ENCODE measurements at places on chromosomes 5 and 9.

- DNase-seq, result no peak
Observed at GRCh38 chr5:20323323-20323722, 335.3 kb upstream of the CDH18 start.

GRCh38 chr9:1536522-1537170 is 478.5 kb upstream of the SMARCA2 start:
- no peak for DNase-seq

DNA sequence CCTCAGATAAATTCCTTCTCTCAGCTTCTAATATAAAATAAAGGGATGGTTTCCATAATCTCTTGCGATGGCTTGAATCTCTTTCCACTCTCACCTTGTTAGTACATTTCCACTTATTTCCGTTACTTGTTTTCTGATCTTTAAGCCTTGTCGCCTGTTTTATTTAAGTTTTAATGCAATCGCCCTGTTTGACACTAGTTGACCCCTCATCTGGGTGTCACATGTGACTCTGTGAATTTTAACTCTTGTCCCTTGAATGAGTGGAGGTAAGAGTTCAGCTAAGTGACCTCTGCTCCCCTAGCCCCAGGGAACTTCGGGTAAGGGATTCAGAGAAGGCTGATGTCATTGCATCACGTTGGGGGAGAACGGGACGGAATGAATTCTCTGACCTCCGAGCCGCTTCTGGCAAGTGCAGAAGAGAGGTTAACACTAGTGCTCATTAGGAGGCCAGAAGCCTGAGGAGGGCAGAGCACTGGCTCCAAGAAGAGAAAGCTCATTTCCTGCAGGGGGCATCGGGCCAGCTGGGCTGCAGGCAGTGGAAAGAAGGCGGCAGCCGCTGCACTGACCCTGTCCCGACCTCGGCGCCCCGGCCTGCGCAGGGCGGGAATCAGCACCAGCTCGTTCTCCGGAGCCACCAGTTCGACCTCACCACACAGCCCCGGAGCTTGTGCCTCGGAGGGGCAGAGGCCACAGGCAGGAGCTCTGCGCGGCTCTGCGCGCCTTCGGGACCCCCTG is 569 bp downstream of the HINT2 start:
- DNase-seq, result peak; percentile 60

- DNase-seq, result no peak
Observed at GRCh38 chr5:91225848-91226686, 157.1 kb downstream of the ARRDC3 start.

DNA sequence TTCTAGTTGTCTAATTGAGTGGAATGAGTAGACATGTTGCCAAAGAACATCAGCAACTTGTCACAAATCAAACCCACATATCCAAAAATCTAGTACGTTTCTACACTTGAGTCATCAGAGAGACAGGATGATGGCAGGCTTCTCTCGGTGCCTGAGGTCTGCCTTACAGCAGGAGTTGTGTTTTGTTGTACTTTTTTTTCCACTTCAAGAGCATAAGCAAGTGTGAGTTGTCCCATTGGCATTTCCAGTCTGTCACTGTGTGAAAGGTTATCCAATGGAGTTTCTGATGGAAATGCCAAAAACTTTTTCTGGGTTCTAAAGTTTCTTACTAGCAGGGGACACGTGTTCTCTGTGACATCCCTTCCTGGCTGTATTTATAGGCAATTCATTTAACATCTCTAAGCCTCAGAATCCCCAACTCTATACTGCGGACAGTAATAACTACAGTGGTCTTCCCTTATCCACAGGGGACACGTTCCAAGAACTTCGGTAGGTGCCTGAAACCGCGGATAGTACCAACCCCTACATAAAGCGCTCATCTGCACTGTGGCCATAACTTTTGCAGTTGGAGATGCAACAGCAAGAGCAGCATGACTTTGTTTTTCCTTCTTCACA is 246.5 kb downstream of the SYK start:
- DNase-seq, result peak; percentile 71

DNA sequence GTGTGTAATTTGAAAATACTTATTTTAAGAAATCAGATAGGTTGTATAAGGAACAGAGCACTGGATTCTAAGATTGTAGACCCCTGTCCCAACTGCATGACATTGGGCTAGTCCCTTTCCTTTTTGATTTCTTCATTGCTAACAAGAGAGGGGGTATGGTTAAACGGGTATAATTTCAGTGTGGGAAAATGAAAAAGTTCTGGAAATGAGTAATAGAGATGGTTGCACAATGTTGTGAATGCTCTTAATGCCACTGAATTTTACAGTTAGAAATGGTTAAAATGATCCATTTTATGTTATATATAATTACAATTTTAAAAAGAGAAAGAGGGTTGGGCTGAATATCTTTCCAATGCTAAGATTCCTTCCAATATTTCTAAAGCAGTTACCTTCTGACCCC is 103.3 kb upstream of the LHFPL2 start:
- peak; percentile 57 for DNase-seq

GRCh38 chr9:16012621-16013020 is 459.8 kb downstream of the CCDC171 start:
- no peak for DNase-seq

GRCh38 chr5:174642816-174643405 is 81.5 kb upstream of the MSX2 start:
- no peak for DNase-seq

DNA sequence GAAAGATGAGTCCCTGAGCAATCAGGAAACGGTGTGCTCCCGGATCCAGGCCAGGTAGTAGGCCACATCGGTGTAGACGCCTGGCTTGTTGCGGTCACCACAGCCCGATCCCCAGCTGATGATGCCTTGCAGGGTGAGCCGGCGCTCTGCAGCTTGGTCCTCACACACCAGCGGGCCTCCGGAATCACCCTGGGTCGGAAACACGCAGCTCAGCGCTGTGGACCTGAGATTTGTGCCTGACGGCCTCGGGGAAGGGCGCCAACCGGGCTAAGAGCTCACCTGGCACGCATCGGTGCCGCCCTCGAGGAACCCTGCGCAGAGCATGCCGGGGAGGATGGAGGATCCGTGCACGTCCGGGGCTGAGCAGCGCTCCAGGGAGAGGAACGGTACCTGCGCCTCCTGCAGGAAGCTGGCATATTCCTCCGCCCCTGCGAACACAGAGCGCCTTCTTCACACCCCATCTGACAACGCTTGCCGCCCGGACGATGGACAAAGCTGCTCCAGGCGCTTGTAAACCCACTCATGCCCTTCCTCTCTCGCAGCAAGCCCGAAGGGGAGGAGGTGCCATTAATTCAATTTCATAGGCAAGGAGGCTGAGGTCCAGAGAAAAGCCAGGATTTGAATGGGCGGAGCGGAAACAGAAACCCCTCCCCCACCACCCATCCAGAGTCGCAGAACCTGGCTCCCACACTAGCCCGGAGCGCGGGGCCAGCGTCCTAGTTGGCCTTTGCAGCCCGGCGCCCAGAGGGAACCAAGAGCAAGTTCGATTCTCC is 2.0 kb upstream of the PFN3 start:
- DNase-seq, result peak; percentile 62

GRCh38 chr5:53076014-53076583 is 33.5 kb downstream of the MOCS2 start:
- no peak for DNase-seq

GRCh38 chr5:150616024-150616470 is 24.4 kb upstream of the SYNPO start:
- DNase-seq, result peak; percentile 75

DNA sequence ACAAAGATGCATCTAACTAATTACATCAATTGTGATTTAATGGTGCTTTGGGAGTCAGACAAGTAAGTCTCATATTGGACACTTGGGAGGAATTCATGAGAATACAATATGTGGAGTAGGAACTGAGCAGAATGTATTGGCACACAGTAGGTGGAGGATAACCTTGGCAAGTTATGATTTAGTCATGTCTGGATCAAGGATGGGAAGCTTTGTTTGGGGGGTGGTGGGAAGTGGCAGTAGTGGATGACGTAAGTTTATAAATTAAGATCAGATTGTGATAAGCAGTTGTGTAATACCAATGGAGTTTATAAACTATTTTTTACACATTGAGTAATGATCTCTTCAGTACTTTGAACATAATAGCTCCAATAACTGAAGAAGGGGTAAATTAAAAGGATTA is 67.0 kb downstream of the SGCD start:
- DNase-seq, result peak; percentile 63

DNA sequence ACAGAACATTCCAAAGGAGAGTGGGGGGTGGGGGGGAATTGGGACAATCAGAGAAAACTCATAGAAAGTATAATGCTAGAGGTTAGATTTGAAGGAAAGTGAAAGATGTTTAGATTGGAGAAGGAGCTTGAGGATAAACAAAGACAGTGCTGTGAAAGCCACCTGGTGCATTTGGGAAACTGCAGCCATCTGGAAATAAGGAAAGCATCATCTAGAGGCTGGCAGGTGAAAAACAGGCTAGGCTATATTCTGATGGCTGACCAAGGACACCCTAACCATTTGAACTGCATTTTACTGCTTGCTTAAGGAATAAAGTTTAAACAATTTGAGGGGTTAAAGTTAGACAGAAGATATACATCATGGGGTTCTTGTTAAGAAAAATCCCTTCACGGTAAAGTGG is 296.4 kb downstream of the CETN3 start:
- DNase-seq, result no peak

GRCh38 chr9:137083394-137084004 is 3.3 kb upstream of the MAN1B1 start:
- DNase-seq, result peak; percentile 95

DNA sequence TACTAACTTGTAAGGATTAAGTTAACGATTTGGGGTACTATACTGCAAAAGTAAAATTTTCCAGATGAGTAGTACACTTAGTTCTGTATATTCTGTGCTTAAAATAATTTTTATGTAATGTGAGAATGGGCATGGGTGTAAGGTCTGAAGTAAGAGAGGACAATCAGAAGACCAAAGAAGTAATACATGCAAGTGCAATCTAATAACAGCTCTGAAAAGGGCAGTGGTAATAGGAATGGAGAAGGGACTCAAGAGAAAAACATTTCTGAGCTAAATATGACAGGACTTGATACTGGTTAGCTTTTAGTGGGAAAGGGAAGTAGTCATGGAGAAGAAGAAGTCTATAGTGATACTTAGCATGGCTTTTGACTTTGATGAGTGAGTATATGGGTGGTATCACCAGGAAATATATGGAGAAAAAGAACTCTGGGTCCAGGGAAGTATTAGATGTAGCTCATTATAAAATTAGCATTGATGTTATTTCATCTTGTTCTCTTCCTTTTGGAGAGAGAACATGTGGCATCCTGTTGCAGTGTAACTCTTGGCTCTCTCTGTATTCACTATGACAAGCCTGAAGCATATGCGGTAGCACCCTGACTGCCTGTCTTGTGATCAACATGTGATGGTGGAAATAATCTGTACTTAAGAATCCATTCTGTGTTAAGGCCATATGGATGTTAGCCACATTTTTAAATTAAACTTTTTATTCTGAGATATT is 60.5 kb downstream of the ERCC6L2 start:
- no peak for DNase-seq

All from fibroblast of villous mesenchyme (primary cell).